ENCODE measurements at places on chromosomes 12 and 14. TPM values are rescaled to one million over a fixed set of nuclear protein-coding genes. Genes with fewer than 3 reads are reported as not detected.

PTHLH gene
- total RNA-seq, result not detected

- no peak for DNase-seq
Measured at GRCh38 chr14:63257299-63257698, 53.1 kb downstream of the RHOJ start.

GPR68 gene
- total RNA-seq, result 0.37 TPM

MEG3 gene
- total RNA-seq, result 10.3 TPM

DNA sequence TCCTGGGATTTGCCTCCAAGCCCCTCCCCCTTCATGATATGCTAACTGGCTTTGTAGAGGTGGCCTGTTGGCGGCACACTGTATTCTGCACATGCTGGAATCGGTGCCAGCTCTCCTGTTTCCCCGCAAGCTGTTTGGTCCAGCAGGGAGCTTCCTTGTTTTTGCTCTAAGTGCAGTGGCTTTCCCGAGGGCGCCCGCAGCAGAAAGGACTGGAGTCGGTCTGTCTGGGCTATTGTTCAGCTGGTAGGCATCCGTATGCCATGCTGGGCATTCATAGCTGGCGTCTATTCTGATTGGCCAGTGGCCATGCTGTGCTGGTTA, 88.9 kb upstream of the MED13L start:
- no peak for DNase-seq

- DNase-seq, result peak; percentile 64
Measured at GRCh38 chr14:75579338-75579864, 981 bp downstream of the FLVCR2 start.

GRCh38 chr12:120861074-120861795, 42.9 kb downstream of the SPPL3 start:
- no peak for DNase-seq

DNA sequence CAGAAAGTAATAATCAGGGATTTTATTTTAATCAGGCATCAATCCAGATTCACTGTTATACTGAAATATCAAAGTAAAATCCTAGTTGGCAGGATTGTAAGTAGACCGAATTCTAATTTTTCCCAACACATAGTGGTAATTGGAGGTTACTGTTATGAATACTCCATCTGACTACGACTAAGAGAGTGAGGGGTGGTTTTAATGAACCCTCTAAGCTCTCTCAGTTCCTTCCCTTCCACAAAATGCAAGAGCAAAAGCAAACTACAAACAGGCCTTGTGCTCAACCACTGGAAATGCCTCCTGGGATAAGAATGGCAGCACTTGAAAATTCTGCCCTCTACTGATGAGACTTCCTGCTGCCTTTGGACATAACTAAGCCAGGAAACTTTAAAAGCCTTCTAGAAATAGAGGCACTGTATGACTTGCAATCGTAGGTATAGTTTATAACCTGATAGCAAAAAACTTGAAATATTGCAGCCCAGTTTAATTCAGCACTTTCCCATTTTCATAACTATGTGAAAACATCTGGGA, 184.8 kb downstream of the SLC16A7 start:
- DNase-seq, result no peak

GRCh38 chr14:34338056-34338455, 124.0 kb downstream of the SPTSSA start:
- no peak for DNase-seq

DNA sequence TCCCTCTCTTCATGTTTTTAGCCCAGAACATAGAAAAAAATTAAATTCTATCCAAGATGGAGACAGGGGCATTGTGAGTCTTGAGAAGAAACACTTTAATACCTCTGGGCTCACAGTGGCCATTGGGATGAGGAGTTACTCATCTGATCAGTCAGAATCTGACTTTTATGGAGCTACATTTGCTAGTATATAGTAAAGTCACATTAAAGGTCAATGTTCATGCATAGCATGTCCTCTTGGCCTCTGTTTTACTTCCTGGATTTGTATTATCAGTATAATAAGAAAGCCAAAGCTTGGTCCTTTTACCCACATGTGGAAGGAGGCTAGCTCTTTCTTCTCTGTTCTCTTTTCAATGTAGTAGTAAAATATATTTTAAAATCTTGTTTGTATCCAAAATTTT, 93.6 kb upstream of the CNOT2 start:
- DNase-seq, result no peak

GRCh38 chr12:3036901-3037600, 40.1 kb upstream of the TSPAN9 start:
- DNase-seq, result no peak

- DNase-seq, result no peak
Measured at GRCh38 chr14:96094211-96094610, 55.0 kb downstream of the C14orf132 start.

ITGB7 gene
- total RNA-seq, result 8.8 TPM

RNF41 gene
- total RNA-seq, result 29.0 TPM

- DNase-seq, result no peak
Measured at GRCh38 chr12:115756271-115756670, 521.2 kb downstream of the MED13L start.

C12orf60 gene
- 0.89 TPM for total RNA-seq

DNA sequence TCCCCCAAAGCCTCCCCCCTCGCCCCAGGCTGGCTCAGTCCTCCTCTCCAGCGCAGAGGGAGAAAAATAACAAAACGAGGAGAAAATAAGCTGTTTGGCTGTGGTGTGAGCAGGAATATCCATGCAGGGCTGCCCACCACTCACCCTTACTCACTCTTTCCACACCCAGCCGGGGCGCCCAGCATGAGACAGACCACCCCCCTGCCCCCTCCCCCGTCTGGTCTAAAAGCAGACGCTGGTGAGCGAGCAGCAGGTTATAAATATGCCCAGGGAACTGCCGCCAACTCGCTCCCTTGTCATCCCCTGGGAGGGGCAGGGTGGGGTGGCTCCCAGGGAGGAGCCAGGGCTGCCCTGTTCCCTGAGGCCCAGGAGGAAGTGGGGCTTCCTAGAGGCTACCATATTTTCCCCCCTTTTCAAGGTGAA, 7.4 kb downstream of the WNT1 start:
- DNase-seq, result peak; percentile 60

DNA sequence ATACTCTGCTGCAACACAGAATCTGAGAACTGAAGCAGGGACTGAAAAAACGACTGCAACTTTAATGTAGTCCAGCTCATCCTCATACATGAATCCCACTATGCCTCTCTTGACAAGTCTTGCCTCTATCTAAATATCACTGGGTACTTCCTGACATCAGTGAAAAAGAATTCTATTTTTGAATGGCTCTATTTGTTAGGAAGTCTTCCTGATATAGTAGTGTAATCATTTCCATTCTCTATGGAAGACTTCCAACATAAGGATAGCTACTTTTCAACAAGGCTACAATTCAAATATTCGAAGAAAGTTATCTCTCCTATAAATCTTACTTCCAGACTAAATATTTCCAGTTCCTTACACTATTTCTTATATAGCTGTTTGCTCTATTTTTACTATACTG, 167.5 kb downstream of the MDGA2 start:
- DNase-seq, result no peak

NEUROD4 gene
- not detected for total RNA-seq

ARID2 gene
- total RNA-seq, result 29.1 TPM

DNA sequence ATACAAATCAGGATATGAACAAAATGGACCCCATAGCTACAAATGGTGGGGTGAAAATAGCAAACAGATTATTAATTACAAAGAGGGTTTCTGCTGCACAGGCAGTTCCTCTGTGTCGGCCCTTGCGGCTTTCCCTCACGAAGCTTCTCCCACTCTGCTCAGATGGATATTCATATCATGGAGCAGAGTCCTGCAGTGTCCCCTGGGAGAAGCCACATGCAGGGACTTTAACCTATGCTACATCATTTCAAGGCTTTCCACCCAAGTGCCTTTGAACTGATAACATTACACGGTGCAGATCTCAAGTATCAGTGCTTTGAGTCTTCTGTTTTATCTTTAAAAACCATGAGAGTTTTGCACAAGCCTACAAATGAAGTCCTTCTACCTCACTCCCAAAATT, 229.1 kb downstream of the PPM1H start:
- no peak for DNase-seq

GRCh38 chr12:72144553-72144952, 127.6 kb upstream of the TRHDE start:
- DNase-seq, result no peak

DNA sequence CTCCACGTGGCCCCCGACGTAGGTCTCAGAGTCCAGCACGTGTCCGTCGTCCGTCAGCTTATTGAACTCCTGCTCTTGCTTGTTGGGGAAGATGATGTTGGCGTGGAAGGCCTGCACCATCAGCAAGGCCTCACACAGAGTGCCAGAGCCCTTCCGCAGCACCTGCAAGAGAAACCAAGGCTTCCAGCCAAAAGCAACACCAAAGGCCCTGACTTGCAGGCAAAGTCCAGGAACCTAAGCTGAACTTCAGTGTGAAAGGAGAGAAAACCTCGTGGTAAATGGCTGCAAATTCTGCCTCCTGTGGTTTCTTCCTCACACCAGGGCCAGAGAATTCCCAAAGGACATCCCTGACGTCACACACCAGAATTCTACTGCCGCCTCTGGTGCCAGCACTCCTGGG, 14.5 kb downstream of the POLE start:
- no peak for DNase-seq

TAS2R7 gene
- not detected for total RNA-seq

DNA sequence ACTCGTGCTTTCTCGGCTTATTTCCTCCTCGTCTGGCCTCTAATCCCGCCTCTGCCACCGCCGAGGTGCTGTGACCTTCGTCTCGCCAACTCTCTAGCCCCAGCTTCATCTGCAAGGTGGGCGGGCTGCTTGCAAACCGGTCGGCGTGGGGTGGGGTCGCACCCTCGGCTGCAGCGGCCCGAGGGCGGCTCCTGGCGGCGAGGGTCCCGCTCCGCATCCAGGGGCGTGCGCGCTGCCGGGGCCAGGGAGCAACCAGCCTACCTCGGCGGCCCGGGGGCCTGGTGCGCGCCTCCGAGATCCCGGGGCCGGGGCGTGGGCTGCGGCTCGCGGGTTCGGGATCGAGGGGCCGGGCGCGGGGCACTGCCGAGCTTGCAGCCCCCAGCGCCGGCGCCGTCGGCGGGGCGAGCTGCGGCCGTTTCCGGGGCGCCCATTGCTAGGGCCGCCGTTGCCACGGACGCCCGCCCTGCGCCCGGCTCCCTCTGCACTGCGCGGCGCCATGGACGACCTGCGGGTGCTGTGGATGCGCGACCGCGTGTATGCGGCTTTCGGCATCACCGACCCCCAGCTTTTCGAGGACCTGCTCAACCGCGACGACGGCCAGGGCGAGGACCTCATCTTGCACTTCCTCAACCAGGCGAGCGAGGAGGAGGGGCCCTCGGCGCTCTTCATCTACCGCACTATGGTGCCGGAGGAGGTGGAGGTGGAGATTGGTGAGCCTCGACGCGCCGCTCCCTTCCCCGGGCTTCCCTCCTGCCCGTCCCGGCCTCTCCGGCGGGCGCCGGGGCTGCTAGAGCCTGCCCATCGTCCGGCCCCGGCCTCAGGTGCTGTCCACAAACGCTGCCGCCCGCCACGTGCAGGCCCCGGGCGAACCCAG, at the start of gene DNAH10:
Gene DNAH10 (plus strand): TSS at position 461 of the 874 bp plus-strand sequence. CDS start 36 bp downstream, at position 497.
- peak; percentile 54 for DNase-seq

GRCh38 chr12:6647083-6647604, at the start of gene ACRBP:
Gene ACRBP (minus strand): TSS chr12:6647432. CDS start chr12:6647366, 66 bp downstream.
- DNase-seq, result peak; percentile 82

- DNase-seq, result no peak
Measured at GRCh38 chr12:23944067-23944466, 5.4 kb downstream of the SOX5 start.

NFATC4 gene
- 11.2 TPM for total RNA-seq
